ENCODE measurements at places on chromosomes 2 and 18.

DNA sequence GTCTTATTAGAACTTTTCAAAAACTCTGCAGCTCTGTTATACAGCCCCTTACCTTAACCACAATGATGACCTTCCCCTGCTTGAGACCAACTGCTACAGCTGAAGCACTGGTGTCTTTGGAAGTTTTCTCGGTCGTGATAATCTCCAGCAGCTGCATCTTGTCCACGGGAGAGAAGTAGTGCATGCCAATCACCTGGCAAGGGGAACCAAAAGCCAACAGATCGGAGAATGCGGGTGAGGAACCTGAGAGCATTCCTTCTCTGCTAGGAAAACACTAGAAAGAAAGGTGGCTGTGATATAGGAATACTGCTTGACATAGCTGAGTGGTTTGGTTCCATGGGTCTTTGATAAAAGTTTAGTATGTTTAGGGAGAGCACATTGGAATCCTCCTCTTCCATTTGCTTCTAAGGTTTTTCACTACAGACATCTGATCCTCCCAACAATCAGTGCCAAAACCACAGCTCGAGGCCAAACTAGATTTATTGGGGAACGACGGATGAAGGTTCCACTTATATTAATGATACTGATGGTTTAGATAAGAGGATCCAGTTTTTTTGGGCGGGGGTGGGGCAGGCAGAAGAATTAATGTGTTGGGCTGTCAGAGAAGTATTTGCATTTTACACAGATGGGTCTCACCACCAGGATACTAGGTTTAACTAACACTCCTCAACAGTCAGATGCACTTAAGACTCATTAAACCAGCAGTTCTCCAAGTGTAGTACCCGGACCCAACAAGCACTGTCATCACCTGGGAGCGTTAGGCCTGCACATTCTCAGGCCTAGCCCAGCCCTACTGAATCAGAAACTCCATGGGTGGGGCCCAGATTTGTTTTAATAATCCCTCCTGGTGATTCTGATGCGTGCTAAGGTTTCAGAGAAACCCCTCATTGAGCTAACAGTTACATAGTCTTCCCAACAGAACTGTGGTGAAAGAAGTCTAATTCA is 22.4 kb downstream of the GAREM2 start:
- no peak for DNase-seq

GRCh38 chr2:185811580-185811979 is 73.0 kb downstream of the FSIP2 start:
- DNase-seq = no peak

- DNase-seq = no peak
Observed at GRCh38 chr2:126536605-126537200, 119.3 kb upstream of the GYPC start.

DNA sequence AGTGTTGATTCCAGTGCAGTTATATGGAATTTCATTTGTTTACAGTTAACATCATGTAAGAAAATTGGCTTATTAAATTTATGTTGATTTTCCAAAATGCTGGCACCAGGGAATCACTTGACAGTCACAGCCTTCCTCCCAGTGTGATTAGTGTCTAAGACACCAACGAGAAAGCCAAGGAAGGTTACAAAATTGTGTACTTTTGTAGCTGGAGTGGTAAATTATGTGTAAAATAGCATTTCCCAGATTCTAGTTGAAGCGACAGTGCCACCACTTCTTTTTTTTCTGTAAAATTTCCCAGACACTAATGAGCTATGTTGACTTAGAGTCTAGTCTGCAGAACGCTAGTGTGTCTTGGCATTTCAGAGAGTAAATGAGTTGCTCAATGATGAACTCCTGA is 101.3 kb downstream of the NCK2 start:
- no peak for DNase-seq

- no peak for DNase-seq
Observed at GRCh38 chr2:226409134-226409533, 390.5 kb downstream of the IRS1 start.

DNA sequence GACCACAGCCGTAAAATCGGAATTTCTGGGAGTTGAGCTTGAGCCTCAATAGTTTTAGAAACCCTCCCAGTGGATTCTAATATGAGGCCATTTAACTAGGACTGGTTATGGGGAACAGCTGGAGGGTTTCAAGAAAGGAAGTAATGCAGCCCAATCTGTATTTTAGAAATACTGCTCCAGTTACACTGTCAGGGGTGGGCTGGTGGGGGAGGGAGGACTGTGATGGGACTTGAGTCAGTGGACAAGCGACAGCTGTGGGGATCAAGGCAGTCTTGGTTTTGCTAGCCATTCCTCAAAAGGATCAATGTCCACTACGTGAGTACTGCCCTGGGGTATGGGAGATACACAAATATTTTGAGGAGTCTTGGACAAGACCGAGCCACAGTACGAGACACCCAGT is 34.8 kb downstream of the ASB1 start:
- DNase-seq = no peak

DNA sequence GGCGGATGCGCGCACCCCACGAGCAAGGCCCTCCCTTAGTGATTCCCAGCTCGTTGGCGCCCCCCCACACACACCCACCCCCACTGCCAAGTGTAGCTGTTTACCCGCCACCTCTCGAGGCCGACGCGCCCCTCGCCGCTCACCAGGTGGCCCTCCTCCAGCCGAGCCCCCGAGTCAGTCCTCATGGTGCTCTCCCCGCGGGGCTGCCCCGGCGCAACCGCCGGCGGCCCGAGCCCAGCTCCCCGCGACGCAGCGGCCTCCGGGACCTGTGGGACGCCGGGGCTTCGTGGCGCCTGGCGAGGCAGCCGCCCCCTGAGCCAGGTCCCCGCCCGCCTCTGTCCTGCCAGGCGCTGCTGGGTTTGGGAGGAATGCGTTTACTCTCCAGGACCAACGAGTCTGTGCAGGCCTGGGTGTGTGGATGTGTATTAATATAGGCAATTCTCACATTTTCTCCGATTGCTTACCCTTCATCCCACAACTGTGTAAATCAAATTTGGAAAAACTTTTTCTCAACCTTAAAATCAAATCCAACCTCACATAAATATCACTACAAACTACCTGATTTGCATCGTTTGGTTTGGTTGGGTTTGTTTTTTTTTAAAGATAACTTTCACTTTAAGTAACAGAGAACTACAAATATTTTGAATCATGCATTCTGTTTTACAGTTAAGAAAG is at the start of gene TMEM237:
Gene TMEM237 (minus strand): TSS at position 288 of the 675 bp plus-strand sequence. CDS start 103 bp downstream, at position 185.
- DNase-seq = peak; percentile 68

DNA sequence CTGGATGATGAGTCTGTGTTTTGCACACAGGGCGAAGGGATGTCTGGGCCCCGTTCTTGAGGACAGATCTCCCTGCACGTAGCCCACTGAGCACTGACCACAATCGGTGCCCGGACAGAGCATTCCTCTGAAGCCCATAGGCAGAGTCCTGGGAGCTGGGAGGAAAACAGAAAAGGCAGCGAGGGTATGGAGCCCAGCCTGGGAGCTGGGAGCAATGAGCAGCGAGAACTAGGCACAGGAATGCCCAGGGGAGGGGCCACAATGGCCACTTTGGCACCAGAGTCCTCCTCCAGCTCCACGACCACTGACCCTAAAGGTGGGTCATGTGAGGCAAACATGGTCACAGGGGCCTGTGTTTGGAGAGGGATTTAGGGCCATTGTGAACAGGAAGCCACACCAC is 333.9 kb downstream of the EIPR1 start:
- DNase-seq = no peak

DNA sequence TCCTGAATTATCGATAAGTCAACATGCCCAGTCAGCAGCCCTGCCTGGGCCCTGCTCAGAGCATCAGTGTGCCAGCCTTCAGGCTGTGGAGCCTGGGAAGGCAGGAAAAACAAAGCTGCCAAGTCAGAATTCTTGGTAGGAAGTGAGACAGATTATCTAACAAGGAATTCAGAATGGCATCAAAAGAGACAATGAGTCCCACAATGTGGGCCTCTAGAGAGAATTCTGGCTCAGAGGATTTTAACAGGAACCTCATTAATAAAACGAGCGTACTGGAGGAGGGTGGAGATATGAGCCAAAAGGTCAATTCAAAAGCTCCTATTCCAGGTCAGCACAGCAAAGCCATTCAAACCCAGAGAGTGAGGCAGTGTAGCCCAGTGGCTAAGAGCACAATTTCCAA is 327.6 kb upstream of the MMADHC start:
- DNase-seq = no peak

DNA sequence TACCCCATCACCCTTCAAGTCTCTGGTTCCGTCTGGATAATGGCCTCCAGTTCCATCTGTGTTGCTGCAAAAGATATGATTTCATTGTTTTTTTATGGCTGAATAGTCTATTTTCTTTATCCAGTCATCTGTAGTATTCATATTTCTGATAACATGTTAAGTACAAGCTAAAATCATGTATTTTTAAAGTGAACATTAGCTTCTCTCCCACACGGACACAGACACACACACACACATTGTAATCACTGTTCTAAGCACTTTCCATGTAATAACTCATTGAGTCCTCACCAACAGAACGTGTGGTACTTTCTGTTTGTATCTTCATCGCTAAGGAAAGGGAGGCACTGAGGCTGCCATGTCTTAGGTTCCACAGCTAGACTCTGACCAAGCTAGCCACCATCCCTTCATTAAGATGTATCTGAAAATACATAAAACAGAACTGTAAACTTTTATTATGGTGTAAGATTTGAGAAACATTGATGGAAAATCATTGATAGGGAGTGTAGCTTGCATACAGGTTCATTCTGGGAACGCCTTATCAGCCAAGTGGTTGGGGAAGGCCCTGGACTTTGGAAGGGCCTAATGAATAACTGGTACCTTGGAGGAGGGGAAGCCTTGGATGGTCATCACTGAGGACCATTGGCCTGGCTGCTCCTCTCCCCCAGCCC is 8.1 kb downstream of the NCK2 start:
- DNase-seq = peak; percentile 2

DNA sequence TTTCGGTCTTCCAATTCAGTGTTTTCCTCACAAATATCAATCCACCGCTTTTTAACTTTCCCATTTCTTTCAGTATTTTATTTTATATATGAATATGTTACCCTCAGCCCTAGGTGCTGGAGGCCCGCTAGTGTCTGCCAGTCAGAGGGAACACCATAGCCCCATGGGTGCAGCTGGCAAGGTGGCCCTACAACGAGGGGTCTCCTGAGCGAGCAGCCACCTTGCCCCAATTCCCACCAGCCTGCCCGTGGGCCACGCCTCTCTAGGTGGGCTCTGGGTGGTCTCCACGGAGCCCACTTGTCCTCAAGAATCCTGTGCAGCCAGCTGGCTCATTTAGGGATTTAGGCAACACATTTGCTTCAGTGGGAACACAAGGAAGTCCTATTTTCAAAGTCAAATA is 72.5 kb upstream of the RGPD5 start:
- DNase-seq = no peak

DNA sequence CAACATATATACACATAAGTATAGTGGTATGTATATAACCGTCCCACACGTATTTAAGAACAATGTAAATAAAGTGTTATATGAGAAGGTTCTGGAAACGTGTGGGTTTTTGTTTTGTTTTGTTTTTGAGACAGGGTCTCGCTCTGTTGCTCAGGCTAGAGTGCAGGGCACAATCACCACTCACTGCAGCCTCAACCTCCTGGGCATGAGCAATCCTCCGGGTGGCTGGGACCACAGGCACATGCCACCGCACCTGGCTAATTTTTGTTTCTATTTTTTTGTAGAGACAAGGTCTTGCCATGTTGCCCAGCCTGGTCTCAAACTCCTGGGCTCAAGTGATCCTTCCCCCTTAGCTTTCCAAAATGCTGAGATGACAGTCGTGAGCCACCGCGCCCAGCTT is 6.2 kb downstream of the ADAM17 start:
- DNase-seq = no peak
